ENCODE measurements at places on chromosomes 1 and 21.
A peak's percentile ranks its signal among the peaks of the same experiment; 100 is the strongest.

DNA sequence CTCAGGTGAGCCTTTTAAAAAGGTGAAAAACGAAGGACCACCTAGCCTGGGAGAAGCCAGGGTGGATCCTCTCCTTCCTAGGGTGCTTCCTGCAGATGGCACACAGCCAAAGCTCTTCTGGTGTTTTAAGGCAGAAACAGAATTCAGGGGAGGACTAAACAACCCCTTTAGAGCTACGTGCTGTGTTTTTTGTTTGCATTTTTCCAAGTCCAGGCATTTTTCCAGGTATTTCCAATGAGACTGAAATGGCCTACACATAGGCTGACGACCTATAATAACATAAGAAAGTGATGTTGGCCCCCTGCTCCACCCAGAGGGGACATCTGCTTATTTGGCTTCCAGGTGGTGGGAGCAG lies 83.8 kb downstream of the CAPZB start:
- no peak for DNase-seq

DNA sequence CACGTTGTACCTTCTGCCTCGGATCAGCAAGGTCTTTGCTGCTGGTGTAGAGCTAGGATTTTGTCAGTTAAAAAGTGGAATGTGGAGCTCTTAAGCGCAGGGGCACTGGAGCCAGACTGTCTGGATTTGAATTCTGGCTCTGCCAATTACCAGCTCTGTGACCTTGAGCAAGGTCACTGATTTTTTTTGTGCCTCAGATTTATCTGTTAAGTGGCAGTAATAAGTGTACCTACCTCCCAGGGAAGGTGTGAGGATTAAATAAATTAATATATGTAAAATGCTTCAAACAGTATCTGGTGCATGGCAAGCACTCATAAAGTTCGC lies 40.3 kb downstream of the UBE2U start:
- no peak for DNase-seq

DNA sequence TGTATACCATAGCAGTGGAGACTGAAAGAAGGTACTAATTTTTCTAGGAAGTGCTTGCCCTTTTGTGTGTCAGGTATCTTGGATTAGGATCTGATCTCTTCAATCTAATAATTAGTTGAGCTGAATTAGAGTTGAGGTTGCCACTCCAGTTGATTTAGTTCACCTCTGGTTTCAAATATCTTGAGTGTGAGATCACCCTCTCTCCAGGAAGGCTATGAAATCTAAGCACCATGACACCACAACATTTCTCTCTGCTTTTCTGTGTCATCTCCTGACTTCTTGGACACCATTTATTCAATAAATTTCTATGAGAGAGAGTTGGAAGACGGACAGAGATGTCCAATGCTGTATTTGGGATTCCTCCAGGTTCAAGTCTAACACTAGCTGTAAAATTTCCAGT lies 212.8 kb downstream of the DYRK1A start:
- DNase-seq = no peak

DNA sequence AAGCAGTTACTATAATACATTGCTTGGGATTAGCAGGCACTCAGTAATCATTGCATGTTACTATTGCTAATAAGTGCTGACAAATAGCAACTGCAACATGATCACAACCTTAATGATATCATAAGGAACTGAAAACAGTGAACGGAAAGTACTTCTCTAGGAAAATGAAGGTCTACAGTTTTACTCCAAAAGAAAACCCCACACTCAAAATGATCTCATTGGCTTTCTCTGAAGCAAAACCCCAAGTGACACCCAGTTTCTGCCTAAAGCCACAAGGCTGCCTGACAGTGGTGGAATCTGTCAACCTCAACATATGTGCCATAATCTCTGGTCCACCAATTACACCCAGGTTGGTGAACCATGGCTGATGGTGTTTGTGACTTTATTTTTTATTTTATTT lies 137.6 kb downstream of the PTGER3 start:
- no peak for DNase-seq

GRCh38 chr1:56222914-56223540 lies 356.3 kb downstream of the PLPP3 start:
- no peak for DNase-seq

DNA sequence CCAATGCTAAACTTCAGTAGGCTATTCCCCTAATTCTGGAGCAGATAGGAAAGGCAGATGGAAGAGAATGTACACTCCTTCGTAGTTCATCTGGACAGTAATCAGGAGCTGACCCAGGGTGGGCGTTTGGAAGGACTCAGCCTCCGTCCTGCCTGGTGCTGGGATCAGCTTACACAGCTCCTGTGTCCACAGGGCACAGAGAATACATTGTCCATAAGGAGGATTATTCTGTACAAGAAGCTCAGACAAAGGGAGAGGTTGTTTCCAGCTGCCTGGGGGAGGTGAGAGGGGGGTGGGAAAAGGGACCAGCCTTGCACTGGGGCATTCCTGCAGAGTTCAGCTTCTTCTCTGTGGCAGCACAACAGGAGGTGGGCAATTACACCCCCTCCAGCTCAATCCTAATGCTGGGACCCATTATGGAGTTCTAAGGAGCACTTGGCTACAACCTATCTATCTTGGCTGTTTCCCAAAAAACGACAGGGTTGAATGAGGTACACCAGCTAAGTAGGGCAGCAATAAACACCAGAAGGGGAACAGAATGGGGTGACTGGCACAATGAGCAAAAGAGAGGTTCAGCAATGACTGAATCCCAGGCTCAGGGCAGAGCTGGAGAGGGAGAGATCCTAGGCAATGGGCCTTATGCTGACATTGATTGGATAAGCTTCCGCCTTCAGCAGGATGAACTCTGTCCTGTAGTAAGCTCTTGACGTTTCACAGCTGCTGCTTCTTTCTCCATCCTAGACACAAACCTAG lies 7.4 kb downstream of the MED8 start:
- DNase-seq = no peak

- no peak for DNase-seq
Measured at GRCh38 chr1:225498549-225499136, 70.8 kb upstream of the LBR start.

DNA sequence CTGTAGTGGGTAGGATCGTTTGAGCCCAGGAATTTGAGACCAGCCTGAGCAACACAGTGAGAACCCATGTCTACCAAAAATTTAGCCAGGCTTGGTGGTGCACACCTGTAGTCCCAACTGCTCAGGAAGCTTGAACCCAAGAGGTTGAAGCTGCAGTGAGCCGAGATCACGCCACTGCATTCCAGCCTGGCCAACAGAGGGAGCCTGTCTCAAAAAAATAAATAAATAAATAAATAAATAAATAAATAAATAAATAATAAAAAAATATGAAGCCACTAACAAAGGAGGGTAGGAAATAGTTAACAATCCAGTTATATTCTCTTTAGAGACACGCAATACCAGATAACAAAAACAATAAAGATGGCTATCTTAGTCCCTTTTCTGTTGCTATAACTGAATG lies 11.9 kb upstream of the CBR3 start:
- DNase-seq = no peak

DNA sequence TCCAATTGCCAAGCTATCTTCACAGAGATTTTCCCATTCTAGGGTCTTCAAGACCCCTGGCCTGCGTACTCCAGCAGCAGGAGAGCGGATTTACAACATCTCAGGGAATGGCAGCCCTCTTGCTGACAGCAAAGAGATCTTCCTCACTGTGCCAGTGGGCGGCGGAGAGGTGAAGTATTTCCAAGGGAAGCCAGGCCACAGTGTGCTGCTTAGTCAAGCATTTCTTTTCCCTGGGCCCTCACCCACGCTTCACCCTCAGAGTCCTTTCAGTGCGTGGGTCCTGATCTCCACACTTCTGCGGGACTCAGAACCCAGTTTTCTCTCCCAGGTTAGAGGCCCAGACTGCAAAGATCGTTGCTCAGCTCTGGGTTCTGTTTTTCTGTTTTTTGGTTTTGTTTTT lies 13.1 kb downstream of the CDCA8 start:
- DNase-seq = no peak

DNA sequence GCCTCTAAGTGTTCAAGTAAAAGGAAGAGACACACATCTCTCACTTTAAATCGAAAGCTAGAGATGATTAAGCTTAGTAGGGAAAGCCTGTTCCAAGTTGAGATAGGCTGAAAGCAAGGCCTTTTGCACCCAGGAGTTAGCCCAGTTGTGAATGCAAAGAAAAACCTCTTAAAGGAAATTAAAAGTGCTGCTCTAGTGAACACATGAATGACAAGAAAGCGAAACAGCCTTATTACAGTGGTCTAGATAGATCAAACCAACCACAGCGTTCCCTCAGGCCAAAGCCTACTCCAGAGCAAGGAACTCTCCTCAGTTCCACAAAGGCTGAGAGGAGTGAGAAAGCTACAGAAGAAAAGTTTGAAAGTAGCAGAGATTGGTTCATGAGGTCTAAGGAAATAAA lies 14.9 kb downstream of the TCP10L start:
- peak; percentile 34 for DNase-seq

DNA sequence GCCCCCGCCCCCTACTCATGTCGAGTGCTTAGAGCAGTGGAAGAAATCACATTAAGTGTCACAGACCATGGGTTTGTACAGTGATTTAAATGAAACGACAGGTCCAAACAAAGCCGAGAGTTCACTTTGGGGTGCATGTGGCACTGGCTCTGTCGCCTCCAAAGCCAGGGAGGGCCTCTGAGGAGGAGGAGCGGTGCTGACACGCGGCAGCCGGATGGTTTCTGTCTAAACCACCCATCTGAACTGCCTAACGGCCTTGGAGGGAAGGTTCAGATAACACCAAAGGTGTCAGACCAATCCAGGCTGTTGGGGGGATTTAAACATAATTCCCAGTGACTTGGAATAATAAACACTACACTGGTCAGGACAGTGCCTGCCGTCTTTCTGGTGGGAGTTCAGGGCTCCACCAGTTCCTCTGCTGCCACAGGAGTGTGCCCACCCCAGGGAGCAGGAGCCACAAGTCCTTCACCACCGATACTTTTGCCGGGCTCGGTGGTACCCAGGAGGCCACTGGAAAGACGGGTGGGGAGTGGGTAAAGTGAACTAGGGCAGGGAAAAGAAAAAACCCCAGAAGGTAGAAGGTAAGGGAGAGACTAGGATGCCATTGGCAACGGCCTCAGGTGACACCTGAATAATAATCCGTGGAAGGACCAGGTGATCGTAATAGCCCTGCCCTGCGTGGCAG lies 78.2 kb downstream of the SLC66A1 start:
- DNase-seq = no peak

- DNase-seq = peak; percentile 46
Measured at GRCh38 chr1:43229826-43230780, 39.7 kb upstream of the TMEM125 start.

DNA sequence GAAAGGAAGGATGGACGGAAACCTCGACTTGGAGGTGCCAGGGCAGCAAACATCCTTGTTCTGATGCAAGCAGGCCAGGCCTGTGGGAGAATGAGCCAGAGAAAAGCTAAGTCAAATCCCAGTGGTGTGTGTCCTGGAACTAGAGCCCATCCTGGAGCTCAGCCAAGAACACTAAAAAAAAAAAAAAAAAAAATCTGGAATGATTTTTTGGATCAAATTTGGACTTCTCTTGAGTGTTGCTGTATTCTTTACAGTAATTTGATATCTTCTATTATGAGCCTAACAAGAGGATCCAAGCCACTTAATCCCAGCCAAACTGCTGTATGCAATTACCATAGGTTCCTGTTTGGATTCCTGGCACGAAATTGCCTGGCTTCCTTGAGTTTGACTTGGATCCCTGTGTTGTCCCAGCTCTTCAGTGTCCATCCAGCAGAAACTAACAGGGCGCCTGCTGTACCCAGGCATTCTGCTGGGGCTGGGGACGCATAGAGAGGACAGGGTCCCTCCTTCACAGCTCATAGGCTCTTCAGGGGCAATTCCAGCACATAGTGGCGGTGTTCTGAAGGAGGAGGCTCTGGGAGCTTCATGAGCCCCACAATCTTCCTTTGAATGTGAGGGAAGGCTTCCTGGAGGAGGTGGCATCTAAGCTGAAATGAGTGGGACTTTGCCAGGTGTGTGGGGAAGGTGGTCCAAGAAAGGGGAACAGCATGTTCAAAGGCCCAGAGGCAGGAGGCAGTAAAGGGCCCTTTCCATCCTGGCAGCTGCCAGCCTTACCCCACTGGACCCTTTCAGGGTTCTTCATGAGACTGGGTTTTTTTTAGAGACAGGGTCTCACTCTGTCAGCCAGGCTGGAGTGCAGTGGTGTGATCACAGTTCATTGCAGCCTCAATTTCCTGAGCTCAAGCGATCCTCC lies 24.7 kb downstream of the EPHX1 start:
- no peak for DNase-seq

DNA sequence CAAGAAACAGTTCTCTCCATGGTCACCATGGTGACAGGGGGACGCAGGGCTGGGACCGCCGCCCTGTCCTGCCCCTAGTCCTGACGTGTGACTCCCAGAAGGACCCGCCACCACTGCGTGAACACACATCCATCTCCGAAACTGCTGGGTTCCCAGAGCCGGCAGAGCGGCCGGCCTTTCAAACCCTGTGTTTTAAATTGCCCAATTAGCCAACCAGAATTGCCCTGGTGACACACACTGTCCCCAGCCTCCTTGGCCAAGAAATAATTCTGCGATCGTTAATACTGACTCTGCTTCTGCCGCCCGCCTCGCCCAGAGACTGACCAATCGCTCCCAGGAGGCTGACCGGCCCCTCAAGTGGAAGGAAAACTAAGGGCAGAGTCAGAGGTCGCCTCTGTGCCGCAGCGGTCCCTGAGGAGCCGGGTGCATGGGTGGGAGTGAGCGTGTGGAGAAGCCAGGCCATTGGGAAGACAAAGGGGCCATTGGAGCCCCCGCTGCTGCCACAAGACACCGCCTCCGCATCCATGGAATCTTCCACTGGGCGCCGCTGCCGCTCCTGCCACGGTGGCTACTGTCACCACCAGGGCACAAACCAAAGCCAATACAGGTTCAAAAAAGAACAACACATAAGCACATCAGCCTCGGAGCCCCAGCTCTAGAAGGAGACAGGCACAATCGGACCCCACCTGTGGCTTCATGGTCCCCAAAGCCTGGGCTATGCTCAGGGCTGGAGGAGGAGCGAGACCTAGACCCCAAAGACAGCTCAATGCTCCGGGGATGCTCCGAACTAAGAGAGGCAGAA lies 273.2 kb downstream of the NPHP4 start:
- peak; percentile 71 for DNase-seq

GRCh38 chr1:195520757-195521156 lies 1087.5 kb downstream of the KCNT2 start:
- DNase-seq = no peak

- peak; percentile 23 for DNase-seq
Measured at GRCh38 chr1:153527683-153528040, 8.1 kb downstream of the S100A6 start.

GRCh38 chr1:101920577-101920976 lies 76.1 kb downstream of the OLFM3 start:
- no peak for DNase-seq

DNA sequence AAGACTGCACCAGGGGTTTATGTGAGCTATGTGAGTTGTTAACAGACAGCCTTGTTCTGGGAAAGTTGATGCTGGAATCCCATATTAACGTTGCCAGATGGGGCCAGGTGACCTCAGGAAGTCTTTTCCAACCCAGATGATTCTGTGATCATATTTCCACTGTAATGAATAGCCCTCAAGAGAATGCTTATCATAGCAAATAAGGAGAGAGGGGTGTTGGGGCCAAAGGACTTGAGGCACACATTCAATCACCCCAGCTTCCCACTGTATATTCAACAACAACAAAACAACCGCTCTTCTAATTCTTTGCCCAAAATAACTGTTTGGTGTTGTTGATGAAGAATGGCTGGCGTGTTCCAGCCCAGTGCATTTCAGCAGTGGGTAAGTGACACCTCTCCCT lies 14.1 kb downstream of the ZNF697 start:
- DNase-seq = no peak

Measured in islet precursor cell (in vitro differentiated cells).